Right ventricle myocardium inferior (tissue), 1 donor: ENCODE measurements at places on chromosomes 5 and 9. TPM values are rescaled to one million over a fixed set of nuclear protein-coding genes. Genes with fewer than 3 reads are reported as not detected.

Gene FABP6
- 3.5 TPM for total RNA-seq

Gene GARNL3
- total RNA-seq = 13.1 TPM

Gene GNA14
- 2.6 TPM for total RNA-seq

Gene SLC25A2
- total RNA-seq = not detected
